ENCODE measurements at places on chromosomes 16 and 17.
A peak's percentile ranks its signal among the peaks of the same experiment; 100 is the strongest.

- no peak for DNase-seq
These were observed 120.4 kb upstream of the C17orf78 start for GRCh38 chr17:37255432-37255831.

DNA sequence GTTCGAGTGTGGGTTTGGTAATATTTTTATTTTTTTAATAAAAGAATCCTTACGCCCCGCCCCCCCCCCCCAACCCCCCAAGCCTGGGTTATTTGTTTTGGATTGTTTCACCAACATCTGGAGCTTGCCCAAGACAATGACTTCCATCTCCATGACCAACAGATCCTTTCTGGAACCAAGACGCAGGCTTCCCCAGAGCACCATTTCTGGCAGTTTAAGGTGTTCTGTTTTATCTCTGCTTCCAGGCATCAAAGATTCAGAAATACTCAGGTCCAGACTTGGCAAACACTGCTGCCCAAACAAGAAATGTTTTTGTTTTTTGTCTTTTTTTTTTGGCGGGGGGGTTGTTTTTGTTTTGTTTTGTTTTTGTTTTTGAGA is 56.1 kb downstream of the PLXDC1 start:
- DNase-seq: no peak

DNA sequence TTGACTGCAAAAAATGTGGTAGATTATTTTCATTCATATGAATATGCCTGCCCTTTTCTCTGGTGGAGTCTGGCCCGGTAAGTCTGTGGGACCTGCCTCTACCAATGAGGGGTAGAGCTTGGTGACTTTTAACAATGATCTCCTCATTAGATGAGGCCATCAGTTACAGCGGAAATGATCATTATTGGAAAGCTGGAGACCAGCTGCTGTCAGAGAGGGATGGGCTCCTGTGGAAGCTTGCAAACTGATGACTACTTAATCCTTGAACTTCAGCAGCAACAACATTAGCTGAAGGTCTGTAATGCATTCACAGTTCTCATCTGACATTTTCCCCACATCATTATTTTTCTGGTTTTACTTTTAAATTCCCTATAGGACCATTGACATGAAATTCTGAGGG is 194.1 kb downstream of the CDH13 start:
- no peak for DNase-seq

DNA sequence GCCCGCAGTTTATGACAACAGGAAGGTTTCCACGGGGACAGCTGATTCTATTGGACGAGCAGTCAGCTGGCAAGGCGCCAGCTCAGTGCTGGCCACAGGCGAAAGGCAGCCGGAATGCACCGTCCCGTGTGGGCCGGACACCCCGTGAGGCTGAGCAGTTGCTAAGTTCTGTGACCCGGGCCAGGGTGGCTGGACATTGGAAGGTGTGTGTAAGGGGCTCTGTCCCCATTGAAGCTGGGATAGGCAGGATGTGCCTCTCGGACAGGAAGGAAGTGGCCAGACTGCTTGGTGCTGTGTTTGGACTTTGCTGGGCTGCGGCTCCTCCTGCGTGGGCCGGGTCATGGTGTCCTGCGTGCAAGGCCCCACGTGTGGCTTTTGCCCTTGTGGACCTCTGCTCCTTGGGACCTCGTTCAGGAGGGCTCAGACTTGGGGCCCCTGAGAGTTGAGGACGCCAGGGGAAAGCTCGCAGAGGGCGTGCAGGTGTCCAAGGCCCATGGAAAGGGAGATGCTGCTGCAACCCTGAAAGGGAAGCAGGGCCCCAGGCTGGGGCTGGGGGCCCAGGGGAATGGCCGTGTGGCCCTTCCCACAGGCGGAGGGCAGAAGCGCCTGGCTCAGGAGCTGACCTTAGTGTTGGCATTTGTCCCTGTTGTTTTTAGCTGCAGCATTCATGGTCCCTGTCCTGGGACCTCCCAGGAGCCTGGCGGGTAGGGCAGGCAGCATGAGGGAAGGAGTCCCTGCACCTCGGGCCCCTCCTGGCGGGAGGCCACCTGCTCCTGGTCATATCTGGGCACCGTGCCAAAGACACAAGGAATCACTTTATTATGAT is 10.0 kb downstream of the BAIAP2 start:
- no peak for DNase-seq

- DNase-seq: no peak
These were observed 32.1 kb upstream of the JPT2 start for GRCh38 chr16:1645914-1646525.

DNA sequence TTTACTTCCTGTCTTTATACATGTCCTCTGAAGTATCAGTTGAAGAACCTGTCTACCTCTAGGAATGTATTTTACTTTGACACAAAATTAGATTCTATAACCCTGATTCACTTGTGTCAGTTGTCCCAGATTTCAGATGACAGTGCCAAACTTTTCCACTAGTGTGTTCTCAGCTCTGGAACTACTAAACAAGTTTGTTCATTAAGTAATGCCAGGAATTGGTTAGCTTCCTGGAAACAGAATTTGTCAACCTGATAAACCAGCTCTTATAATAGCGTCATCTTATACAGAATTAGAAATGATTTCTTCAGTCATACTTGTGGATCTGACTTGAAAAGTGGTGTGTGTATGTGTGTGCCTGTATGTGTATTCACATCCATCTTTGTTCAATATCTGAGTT is 7.4 kb downstream of the MAP3K3 start:
- no peak for DNase-seq

DNA sequence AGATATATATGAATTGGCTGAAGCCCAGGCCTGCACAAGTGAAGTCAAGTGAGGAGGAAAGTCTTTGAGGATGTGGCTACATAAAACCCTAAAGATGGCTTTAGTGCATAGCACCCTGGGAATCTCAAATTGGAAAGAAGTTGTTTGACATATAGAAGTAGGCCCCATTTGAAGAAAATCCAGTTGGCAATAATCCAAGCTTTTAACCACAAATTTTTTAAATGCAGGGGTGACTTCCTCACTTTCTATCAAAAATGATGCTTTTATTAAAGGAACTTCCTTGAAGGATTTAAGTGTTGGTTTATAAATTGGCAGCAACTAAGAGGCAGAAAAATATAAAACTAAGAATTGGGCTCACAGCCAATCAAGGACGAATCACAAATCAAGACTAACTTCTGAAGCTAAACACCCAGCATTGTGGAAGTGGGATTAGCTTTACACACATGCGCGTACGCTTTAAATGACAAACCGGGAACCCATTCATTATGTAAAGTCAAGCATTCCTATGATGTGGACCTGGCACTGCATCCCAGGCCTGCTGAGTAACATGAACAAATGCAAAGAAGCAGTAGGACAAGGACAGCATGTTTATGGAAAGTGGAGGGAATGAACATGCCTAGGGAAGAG is 63.3 kb downstream of the NOG start:
- no peak for DNase-seq

DNA sequence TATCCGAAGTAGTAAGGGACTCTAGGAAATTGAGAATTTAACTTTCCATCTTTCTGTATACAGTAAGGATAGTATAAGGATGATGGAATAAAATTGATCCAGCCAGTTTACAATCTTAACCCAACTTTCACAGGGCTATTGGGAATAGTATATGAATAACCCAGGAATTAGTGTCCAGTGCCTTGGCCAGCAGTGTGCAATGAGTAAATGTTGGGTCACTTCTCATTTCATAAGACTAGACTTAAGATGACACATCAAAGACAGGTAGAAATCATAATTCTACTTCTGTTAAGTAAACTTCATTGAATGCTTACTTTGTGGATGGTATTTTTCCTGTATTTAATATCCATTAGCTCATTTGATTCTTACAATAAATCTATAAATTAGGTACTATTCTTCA is 949.6 kb upstream of the GOT2 start:
- no peak for DNase-seq

DNA sequence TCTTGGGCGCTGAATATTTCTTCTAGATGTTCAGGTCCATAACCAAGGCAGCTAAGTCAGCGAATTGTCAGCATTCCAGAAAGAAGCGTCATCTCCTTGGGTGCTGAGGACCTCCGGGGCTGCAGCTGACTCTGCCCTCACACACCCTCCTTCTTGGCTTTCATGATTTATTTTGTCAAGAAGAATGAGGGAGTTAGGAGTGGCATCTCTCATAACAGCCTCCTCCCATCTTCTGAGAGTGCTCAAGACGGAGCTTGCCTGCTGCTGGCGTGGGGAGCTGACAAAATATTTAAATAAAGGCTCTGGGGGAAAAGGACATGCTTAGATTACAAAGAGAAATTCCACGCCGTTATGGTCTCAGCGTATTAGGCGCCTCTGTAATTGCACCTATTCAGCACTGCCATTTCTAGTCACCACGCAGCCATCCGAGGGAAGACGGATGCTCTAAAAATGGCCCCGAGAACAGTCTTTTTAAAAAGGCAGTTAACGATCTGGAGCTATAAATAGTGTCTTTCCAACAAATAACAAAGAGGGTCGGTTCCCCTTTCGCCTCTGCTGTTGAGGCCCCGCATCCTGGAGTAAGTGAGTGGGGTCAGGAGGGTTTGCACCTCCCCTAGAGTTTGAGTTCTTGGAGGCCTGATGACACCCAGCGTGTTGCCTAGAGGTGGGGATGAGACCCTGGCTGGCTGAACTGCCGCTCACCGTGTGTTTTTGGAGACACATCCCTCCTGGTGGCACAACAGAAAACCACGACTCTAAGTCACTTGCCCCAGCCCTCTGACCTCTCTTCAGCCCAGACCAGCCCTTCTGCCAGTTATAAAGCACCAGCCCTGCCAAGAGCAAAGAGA is 187.0 kb downstream of the CCDC182 start:
- DNase-seq: no peak

DNA sequence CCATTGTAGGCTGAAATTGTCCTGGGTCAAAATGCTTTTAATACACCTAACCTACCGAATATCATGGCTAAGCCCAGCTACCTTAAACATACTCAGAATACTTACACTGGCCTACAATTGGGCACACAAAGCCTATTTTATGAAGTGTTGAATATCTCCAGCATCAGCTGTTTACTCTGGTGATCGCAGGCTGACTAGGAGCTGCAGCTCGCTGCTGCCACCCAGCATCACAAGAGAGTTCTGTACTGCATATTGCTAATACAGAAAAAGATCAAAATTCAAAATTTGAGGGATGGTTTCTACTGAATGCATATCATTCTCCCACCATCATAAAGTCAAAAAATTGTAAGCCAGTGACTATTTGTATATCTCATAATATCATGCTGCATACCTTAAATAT is 55.3 kb downstream of the ULK2 start:
- no peak for DNase-seq

- peak; percentile 97 for DNase-seq
These were observed 283.1 kb downstream of the SEC14L1 start for GRCh38 chr17:77423589-77424451.

- no peak for DNase-seq
These were observed 27.2 kb upstream of the TOB1 start for GRCh38 chr17:50893183-50893993.

All from NCI-H446 treated with DMSO at 0.1 percent for 48 hours (cell line).